ENCODE measurements at places on chromosomes 11 and 22.

DNA sequence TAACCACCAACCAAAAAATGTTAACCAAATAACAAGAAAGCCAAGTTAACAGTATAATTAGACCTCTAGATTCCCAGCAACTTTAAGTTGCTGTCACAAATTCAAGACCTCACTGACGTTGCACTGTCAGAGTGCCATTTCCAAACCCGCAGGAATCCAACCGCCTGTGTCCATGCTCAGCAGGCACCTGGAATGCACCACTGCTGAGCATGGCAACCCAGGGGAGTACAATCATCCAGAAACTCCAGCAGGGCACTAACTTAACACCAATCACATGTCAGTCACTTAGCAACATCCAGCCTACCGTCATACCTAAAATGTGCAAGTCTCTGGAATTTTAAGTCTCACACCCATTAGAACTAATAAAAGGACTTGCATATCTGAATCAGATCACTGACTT is 48.8 kb downstream of the SMCO4 start:
- no peak for DNase-seq

GRCh38 chr11:59532620-59533019 is 21.3 kb downstream of the OR4D9 start:
- DNase-seq: no peak

GRCh38 chr11:2742201-2742600 is 42.4 kb upstream of the KCNQ1OT1 start:
- no peak for DNase-seq

DNA sequence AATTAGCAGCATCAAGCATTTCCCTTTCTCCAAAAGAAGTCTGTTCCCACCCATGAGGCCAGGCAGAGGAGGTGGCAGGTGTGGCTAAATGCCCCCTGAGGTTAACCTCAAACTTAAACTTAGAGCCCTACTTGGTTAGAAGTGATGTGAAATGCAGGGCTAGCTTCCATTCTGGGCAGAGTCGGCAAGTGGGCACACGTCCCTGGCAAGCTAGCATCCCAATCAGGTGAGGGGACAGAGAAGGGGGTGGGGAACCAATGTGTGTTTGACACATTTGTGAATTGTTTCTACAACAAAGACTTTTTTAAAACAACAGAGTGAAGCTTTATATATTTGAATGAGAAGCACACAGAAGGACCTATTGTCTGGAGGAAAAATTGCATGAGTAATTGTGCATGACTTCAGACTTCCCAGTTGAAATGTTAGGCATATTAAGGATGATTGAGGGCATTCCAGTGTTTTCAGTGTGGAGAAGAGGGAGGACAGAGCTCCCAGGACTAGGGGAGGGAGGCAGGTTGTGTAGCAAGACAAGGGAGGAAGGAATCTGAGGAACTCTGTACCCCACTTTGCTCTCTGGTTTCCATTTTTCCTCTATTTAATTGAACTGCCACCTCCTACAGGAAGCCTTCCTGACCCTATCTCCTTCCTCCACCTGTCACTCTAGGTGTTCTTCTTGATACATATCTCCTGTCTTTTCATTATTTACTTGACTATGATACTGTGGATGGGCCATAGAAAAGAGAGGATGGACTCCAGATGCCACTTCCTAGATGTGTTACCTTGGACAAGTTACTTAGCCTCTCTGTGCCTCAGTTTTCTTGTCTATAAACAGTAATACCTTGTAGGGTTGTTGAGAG is 83.3 kb upstream of the PICALM start:
- DNase-seq: no peak

- no peak for DNase-seq
Observed at GRCh38 chr11:17171916-17172315, 35.9 kb downstream of the PIK3C2A start.

DNA sequence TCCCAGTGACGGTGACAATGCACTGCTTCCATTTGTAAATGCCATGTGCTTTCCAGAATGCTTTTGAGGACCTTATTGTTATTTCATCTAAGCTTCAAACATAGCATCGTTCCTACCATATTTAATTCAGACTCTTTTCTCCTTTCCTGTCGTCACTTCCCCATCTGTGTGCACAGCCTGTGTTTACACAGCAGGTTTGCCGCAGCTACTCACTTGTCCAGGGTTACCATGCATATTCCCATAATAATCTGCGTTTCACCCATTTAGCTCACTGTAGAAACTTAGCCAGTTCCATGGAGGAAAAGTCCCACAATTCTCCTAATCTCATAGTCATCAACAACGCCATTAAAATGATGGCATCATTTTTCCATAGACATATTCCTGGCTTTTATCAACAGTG is 48.0 kb downstream of the FLI1 start:
- no peak for DNase-seq

DNA sequence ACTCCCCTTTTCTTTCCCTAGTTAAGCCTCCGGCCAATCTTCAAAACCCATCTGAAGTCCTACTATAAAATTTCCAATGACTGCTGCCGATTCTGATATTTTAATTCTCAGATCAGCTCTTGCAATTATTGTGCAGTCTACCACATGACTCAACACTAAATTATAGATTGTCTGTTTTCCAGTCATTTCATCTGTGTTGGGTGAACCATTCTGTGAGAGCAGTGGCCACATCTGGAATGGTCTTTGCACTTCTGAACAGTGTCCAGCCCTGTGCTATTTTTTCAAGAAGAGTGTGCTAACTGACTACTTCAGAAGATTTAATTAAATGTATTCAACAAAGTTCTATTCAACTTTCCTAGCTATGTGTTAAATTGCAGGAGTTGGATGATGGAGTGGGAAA is 47.2 kb upstream of the MMP7 start:
- DNase-seq: no peak

GRCh38 chr11:134628426-134628825 is 216.4 kb upstream of the B3GAT1 start:
- no peak for DNase-seq

- DNase-seq: no peak
Observed at GRCh38 chr11:61080986-61081590, 21.2 kb upstream of the CD5 start.

DNA sequence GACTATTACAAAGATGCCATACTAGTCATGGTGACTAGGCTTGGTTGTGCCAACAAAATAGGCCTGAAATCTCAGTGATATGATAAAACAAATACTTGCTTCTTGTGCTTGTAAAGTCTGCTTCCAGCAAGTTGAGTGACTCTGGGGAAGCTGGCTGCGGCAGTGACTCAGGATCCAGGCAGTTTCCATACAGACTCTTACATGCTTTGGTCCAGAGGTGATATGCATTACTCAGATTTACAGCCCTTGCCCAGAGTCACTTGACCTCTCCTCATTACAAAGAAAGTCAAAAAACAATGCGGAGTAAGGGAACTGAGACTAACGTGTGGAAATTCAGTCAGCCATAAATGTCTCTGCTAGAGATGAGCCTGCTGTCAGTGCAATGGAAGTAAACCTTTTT is 387.5 kb downstream of the KCNA4 start:
- no peak for DNase-seq

DNA sequence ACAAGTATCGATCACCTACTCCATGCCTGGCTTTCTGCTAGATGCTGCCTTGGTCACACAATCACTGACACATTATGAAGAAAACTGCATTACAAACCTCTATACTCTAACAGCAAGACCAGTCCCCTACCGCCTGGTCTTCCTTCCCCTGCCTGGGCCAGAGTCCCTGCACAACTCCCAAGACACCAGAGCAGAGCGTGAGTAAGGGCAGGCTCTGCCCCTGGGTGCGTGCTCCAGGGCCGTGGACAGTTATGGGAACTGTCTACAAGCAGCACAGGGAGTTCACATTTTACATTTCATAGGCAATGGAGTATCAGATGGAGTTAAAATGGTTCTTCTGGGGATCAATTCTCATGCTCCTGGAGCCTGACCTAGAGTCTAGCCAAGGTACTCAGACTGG is 6.5 kb downstream of the FZD4 start:
- DNase-seq: no peak

DNA sequence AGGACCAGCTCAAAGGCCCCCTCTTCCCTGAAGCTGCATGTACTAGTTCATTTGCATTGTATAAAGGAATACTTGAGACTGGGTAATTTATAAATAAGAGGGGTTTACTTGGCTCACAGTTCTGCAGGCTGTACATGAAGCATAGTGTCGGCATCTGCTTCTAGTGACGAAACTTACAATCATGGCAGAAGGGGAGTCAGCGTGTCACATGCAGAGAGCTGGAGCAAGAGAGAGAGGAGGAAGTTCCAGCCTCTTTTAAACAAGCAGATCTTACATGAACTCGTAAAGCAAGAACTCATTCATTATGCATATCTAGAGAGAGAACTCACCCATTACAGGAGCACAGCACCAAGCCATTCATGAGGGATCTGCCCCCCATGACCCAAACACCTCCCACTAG is 7.1 kb upstream of the HMGXB4 start:
- no peak for DNase-seq

DNA sequence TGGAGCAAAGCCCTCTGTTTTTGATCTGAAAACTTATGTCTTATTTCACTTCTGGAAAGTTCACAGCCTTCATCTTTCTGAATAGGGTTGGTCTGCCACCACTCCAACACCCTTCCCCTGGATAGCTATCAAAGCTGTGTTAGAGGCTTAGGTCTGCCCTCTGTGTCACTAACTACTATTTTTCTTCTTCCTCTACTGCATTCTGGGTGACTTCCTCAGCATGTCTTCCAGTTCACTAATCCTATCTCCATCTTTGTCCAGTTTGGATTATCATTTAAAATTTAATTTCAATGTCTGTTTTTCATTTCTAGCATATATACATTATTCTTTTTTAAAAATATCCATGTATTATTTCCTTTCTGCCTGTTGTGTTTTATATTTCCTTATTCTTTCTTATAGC is 84.6 kb downstream of the ZNRF3 start:
- no peak for DNase-seq

DNA sequence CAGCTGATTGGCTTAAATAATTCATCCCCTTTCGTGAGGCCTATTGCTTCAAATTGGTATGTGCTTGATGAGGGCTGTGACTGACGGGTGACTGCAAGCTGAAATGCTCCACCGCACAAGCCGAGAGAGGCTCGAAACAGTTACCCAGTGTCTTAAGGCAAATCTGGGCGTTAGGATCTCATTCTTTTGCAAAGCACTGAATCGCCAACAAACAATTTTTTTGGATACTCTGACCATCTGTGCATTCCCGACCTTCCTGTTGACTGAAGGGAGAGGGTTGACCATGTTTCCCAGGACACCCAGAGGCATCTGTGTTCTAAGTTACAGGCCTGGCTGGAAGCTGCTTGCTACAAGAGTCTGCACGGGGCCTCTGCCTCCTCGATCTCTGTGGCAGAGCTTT is 32.1 kb downstream of the CACNG2 start:
- DNase-seq: no peak

DNA sequence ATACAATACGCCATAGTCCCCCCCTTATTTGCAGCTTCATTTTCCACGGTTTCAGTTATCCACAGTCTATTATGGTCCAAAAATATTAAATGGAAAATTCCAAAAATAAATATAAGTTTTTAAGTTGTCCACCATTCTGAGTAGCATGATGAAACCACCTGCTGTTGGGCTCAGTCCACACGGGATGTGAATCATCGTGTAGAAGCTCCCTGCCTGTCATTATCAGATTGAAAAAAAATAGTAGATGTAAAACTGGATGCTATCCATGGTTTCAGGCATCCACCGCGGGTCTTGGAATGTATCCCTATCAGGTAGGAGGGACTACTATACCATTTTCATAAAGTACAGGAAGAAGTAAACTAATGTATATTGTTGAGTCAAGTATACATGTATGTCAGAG is 127.4 kb downstream of the TTC17 start:
- no peak for DNase-seq

DNA sequence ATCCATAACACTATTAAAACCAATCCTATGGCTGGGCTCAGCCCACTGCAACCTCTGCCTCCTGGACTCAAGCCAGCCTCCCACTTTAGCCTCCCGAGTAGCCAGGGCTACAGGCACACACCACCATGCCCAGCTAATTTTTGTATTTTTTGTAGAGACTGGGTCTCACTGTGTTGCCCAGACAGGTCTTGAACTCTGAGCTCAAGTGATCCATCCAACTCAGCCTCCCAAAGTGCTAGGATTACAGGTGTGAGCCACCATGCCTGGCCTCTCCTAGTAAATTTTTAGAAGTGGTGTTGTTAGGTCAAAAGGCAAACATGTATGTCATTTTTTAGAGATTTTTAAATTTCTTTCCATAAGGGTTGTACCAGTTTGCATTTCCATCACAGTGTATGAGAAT is 14.2 kb downstream of the F2 start:
- DNase-seq: no peak
